Fibroblast of skin of right quadriceps (primary cell): ENCODE measurements at places on chromosomes 2 and 18.

GRCh38 chr2:1960761-1961160, 216.4 kb upstream of the PXDN start:
- DNase-seq: no peak

- peak; percentile 35 for DNase-seq
These were observed 10.6 kb upstream of the C2orf74 start for GRCh38 chr2:61151436-61151835.

DNA sequence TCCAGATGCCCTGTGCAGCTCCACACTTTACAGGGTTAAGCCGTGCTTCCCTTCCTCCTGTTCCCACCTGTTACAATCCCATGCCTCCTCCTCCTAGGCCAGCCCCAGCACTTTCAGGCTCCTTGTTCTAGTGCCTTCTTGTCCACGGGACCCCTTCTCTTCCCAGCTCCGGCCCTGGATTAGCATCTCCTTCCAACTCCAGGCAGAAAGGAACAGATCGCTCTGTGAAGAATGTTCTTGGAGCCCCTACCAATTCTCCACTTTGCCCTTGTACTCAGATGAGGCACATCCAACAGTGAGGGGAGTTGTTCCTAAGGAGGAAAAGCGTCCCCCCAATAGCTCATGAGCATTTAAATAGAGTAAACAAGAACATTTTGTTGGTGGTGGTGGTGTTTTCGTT, 72.7 kb downstream of the CABLES1 start:
- DNase-seq: no peak

DNA sequence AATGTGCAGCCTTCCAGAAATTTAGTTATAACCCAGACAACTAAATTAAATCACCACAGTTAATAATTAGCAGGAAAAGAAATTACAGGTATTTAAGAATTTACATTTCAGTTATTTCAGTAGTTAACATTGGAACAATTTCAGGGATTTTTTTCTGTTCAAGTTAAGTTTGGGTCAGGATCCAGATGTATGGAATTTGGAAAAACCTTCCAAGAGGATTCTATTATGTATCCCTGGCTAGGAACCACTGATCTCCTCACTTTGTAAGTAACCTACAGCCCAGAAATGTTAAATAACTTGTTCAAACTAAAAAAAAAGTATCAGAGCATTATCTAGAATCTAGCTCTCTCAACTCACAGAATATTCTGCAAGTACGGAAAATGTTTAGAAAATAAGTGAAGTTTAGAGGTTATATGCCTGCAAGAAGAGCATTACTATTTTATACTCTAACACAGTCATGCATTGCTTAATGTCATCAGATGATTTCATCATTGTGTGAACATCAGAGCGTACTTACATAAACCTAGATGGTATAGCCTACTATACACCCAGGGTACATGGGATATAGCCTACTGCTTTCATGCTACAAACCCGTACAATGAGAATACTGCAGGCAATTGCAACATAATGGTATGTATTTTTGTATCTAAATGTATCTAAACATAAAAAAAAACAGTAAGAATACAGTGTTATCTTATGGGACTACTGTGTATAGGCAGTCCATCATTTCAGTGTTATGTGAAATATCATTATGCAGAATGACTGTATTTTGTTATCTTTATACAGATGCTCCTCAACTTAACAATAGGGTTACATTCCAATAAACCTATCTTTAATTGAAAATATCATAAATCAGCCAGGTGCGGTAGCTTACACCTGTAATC, 6.1 kb downstream of the NCKAP1 start:
- peak; percentile 47 for DNase-seq

DNA sequence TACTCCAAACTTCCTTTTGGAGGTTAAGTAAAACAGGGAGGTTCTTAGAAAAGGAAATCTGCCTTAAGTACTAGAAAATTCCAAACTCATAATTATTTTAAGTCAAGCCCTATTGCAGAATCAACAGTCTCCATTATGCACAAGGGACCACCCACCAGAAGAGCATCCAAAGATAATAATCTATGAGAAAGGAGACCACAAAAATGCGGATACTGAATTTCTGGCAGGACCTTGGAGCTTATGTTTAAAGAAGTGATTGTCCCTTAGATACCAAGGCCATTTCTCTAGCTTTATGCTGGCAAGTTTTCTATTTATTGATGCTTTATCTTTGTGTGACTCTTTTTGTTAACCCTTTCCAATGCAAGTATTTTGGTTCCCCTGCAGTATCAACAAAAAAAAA, 404.0 kb upstream of the MMADHC start:
- DNase-seq: peak; percentile 73

DNA sequence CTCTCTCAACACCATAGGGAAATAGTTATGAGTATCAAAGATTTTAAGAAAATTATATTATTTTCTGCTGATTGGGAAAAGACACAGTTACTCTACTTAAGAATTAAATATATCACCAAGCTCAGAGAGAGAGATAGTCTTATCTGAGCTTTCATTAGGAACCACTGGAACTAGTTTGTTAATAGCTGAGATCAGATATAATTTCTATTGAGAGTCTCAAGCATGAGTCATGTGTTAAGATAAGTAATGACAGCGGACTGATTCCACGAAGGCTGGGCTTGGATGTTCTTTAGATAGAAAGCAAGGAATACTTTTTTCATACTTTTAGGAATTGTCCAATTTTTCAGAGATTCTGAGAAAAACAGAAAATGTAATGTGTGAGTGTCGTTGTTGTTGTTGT, 44.4 kb upstream of the RBM44 start:
- no peak for DNase-seq

GRCh38 chr18:27843783-27844777, 332.9 kb downstream of the CDH2 start:
- DNase-seq: peak; percentile 89

DNA sequence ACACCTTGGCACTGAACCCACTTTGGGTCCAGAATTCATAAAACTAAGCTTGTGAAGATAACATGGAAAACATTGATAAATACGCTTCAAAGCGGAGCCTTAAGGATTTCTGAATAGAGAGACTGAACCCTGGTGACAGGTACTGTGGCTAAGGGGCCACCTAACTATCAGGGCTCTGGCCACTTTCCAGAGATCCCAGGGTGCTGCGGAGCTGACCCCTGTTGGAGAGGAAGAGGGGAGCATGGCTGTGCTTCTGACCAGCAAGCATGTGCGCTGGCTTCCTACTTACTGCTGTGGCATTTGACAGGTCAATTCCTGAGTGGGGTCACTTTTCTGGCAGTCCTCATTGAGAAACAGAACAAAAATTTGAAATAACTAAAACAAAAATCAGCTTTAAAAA, 228.3 kb downstream of the NAPG start:
- no peak for DNase-seq

GRCh38 chr18:45023519-45023918, 342.8 kb downstream of the SETBP1 start:
- DNase-seq: no peak

- no peak for DNase-seq
These were observed 38.9 kb downstream of the RAB27B start for GRCh38 chr18:54867131-54867530.

GRCh38 chr18:6929370-6930102, 188.1 kb downstream of the LAMA1 start:
- DNase-seq: no peak

DNA sequence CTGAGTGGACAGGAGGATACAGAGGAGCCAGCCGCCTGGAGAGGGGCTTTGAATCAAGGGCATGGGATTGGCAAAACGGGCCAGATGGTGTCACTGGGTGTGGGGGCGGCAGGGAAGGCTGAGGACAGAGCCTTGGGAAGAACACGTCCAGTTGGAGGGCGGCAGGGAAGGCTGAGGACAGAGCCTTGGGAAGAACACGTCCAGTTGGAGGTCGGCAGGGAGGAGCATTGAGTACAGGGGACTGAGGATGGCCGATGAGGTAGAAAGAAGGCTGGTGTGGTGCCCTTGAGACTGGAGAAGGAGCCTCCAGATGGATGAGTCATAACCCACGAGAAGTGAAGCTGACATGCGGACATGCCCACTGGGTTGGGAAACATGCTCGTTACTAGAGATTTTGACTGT, 4.5 kb downstream of the HES6 start:
- no peak for DNase-seq

- no peak for DNase-seq
These were observed 262.8 kb upstream of the RASGRP3 start for GRCh38 chr2:33213648-33214047.

GRCh38 chr2:169768262-169768995, 30.2 kb upstream of the SSB start:
- DNase-seq: no peak

DNA sequence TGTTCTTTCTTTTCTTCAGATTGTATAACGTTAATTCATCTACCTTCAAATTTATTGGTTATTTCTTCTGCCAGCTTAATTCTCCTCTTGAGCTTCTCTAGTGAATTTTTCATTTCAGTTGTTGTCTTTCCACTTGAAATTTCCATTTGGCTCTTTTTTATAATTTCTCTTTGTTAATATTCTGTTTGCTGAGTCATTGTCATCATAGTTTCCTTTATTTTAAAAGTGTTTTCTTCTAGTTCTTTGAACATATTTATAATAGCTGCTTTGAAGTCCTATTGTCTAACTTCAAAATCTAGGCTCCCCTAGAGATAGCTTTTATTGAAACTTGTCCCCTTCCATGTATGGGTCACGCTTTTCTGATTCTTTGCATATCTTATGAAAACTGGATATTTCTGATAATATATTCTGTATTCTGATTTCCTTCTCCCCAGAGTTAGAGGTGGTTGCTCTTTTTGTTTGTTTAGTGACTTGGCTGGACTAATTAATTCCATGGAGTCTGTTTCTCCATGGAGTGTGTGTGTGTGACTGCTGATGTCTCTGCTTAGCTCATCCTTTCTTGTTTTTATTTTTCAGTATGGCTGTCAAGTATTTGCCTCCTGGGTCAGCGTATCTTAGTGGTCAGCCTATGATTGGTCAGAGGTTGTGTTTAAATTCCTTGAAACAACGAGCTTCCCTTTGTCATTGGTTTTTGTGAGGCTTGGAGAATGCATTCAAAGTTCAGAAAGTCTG, 47.6 kb downstream of the DIS3L2 start:
- DNase-seq: peak; percentile 13

DNA sequence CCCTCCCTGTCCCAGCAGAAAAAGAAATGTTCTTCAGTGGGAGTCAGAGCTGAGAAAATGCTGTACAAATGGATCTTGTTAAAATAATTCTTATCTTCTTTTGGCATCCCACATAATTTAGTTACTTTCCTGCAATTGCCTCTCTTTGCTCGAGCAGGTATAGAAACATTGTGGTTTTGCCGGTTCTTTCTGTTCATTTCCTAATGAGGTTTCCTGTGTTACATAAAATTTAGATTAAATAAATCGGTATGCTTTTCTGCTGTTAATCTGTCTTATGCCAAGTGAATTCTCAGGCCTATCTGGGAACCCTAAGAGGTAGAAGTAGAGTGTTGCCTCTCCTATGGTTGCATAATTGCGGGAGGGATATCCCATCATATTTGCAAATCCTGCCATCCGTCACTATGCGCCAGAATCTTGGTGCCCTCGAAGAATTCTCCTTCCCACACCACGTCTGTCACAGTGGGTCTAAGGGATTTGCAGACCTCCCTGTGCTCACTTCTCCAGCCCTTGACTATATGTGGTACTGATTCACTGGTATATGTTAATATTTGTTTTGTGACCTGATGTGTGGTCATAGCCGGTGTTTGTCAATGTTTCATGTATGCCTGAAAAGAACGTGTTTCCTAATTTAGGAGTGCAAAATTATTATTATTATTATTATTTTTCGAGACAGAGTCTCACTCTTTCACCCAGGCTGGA, 12.2 kb upstream of the HDAC4 start:
- DNase-seq: no peak

GRCh38 chr2:60530660-60531281, 22.7 kb downstream of the BCL11A start:
- peak; percentile 74 for DNase-seq

DNA sequence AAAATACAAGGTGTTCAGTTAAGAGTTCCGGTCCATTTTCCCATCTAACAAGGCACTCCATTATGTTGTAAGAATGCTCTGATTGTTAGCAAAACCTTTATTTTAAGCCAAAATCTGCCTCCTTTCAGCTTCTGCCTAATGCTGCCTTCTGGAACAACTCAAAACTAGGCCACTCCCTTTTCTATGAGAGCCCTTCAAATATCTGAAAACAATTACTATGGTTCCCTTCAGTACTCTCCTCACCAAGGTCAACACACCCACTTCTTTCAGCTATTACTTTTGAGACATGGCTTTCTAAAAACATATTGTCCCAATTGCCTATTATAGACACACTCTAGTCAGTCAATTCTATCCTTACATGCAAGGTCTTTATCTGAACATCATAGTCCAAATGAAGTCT, 429.4 kb downstream of the ERBB4 start:
- no peak for DNase-seq

GRCh38 chr2:121638333-121638732, 10.9 kb downstream of the CLASP1 start:
- DNase-seq: no peak

DNA sequence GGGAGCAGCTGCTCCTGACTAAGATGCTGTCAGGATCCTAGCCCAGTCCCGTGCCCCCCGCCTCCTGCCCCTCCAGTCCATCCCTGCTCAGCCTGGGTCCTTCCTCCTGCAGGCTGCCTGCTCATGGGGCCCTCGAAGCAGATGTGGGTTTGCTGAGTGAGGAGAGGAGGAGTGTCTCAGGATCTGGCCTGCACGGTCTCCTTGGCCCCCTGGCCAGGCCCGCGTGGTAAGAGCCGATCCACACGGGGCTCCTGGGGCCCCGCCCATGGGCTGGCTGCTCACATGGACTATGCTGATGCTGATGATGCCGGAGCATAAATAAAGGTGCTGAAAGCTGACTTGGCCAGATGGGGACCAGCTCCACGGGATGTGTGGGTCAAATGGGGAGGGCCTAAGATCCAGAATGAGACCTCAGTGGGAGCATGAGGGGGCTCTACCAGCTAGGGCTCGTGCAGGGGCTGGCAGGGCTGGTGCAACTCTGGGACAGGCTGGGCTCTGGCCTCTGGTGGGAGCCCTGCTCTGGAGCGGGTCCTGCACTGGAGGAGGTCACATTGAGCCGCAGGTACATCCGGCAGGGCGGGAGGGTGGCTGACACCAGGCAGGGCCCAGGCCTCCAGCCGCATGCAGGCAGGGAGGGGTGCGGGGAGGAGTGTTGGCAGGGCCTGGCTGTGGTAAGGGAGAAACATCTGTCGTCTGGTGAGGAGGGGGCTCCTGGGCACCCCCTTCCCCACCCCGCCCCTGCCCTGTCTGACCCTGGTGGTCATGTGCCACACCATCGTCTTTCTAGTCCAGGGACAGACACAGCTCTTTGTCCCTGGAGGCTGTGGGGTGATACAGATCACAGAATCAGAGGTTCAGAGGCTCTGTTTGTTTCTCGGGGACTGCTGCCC, 275.3 kb upstream of the HDAC4 start:
- no peak for DNase-seq

GRCh38 chr2:201107624-201108023, 8.3 kb upstream of the CFLAR start:
- DNase-seq: no peak
